ENCODE measurements at places on chromosomes 3 and 15. TPM values are rescaled to one million over a fixed set of nuclear protein-coding genes. Genes with fewer than 3 reads are reported as not detected.

The ESYT3 gene
- total RNA-seq: 0.17 TPM

The PIERCE2 gene
- 6.5 TPM for total RNA-seq

The PEX5L gene
- 0.99 TPM for total RNA-seq

DNA sequence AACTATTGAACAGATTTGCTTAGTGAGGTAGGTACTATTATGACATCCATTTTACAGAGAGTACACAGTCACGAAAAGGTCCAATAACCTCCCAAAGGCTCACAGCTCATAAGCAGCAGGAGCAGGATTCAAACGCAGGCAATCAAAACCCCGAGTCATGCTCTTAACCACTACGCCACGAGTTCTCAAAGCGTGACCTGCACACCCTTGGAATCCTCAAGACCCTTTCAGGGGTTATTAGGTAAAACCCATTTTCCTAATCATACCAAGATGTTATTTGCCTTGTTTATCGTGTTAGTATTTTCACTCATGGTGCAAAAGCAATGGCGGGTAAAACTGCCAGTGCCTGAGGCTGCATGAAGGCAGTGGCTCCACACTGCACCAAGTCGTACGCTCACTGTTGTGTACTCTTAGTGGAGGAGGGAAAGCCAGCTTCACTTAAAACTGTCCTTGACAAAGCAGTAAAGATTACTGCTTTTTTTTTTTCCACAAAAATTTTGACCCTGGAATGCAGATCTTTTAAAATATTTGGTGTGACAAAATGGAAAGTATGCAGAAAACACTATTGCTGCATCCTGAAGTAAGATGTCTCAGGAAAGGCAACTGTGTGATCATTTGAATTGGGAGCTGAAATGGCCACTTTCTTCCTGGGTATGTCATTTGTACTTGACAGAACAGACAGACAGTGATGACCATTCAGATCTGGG is 96.1 kb downstream of the IGF2BP2 start:
- no peak for DNase-seq

GRCh38 chr3:194083637-194084224 is 52.2 kb upstream of the HES1 start:
- DNase-seq: no peak

DNA sequence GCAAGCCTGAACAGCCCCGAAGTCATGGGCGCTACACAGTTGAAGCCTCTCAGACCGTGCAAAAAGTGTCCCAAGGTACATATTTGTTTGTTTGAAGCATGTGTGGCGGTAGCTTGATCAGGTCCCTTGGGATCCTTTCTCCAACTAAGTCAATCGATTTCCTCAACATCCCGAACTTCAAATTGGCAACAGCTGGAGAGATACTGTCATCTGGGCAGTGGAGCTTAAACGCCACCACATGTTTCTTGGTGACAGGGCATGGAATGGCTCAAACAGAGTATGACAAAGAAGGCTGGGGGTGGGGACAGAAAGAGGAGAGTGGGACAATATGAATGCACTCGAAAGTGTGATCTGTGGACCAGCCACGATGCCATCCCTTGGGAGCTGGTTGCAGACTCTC is 84.9 kb upstream of the PSMD6 start:
- no peak for DNase-seq

GRCh38 chr3:162558016-162558415 is 1061.4 kb downstream of the OTOL1 start:
- no peak for DNase-seq

GRCh38 chr3:152430223-152431002 is 161.7 kb downstream of the MBNL1 start:
- no peak for DNase-seq

DNA sequence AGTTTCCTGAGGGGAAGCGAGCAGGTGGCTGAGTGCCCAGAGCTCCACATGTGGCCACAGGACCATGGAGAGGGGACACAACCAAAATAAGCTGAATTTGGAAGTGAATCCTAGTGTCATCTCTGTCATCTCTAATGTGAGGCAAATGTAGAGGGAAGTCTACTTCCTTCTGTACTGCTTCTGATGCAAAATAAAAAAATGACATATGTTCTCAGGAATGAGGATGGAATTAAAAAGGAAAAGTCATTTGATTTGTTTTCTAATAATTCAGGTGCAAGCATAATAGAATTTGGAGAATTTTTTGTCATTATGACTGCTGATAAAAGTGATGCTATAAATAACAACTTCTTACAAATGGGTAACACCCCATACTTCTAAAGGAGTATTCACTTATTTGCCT is 59.5 kb upstream of the POU1F1 start:
- no peak for DNase-seq

- DNase-seq: no peak
These were observed 162.4 kb upstream of the GALNT15 start for GRCh38 chr3:16012086-16012485.

GRCh38 chr15:66489179-66489791 is 8.3 kb downstream of the SNAPC5 start:
- DNase-seq: no peak

DNA sequence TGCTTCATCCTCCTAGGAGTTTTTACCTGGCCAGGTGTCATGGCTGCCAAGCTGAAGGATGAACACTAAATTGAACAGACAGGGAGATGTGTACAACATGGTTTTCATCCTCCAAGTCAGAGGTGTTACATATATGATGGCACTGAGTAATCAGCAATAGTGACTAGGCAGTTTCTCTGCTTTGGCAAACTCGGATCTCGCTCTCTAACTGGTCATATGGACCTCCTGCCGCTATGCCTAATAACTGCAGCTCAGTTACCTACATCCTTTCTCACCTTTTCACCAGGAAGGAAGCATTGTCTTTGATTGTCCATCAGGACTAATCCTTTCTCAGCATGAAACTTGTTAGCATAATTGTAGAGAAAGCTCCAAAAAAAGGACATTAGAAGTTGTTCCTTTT is 175.9 kb upstream of the PLSCR5 start:
- DNase-seq: no peak

DNA sequence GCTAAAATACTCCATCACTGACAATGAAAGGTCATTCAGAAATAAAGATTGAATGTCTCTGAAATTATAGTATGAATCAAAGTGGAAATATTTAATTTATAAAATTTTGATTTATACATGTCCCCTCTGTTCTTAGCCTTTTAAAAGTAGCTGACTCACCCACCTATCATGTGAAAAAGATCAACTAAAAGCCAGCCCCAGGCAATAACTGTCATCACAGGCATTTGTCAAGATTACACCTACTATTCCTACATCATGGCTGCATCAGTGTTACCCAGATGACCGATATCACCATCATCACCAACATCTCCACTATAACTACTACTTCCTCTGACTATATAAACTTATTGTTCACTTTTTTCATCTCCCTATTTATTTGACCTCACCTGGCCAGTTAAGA is 14.3 kb upstream of the PIK3R4 start:
- DNase-seq: no peak

- no peak for DNase-seq
These were observed 157.9 kb upstream of the SLC2A2 start for GRCh38 chr3:171184372-171184771.

DNA sequence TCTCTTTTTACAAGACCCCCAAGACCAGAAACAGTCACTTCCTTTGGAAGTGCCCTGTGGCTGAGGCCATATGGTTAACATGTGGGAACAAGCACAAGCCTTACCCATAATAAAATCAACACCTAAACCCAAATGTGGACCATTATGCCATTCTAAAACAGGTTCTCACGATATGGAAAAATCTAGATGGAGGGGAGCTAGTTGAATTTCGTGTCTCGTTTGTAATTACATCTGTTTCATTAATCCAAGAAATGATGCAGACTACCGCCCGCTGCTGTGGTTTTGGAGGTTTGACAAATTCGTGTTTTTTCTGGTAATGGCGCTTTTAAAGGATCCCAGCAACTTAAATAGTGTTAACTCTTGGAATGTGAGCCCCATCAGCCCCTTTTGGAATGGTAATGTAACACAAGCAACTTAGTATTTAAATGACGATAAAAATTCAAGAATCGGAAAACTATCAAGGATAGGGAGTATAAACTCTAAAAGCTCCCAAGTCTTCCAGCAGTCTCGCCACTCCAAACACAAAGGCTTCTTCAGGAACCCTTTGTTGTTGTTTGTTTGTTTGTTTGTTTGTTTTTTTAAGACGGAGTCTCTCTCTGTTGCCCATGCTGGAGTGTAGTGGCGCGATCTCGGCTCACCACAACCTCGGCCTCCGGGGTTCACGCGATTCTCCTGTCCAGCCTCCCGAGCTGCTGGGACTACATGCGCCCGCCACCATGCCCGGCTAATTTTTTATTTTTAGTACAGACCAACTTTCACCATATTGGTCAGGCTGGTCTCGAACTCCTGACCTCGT is 1.1 kb downstream of the CNBP start:
- no peak for DNase-seq

DNA sequence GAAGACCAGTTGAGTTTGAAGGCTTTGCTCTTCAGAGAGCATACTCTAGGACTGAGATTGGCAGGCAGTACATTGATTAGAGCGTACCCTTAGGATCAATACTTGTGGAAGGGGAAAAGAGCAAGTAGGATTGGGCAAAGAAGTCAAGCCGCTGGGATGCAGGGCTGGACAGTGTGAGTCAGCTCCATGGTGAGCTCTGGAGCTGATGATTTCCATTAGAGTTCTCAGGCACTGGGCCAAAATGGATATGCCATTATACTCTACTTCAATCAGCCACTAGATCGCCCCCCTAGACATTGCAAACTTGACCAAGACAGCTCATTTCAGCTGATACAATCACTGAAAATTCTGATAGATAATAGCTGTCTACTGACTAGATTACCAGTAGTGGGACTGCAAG is 432.7 kb upstream of the ALCAM start:
- DNase-seq: no peak

DNA sequence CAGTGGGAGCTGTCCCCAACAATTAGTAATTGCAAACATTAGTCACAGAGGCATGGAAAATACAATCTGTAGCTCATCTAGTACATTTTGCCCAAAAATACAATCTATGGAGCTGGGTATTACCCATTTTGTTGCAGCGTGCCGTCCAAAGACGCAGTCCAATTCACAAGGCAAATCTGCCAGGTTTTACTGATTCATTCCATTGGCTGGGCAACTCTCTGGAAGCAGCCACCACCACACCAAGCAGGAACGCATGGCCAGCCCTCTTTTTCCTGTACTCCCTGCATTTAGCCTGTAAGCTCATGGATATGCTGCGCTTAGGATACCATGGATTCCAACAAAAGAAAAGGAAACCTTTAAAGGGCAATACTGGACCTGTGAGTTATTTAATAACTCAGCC is 60.5 kb upstream of the ARRDC4 start:
- DNase-seq: no peak

GRCh38 chr15:39736412-39737195 is 46.0 kb downstream of the FSIP1 start:
- DNase-seq: no peak

DNA sequence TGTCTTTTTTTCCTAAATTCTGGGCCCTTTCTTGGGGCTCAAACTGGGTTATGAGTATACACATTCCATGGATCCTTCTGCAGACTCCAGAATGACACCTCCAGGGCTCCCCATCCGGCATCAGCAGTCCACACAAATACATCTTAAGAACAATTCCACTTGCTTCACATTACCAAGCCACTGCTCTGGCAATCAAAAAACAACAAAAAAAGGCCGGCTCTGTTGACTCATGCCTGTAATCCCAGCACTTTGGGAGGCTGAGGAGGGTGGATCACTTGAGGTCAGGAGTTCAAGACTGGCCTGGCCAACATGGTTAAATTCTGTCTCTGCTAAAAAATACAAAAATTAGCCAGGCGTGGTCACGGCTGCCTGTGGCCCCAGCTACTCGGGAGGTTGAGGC is 49.9 kb upstream of the LPP start:
- DNase-seq: no peak

- DNase-seq: peak; percentile 21
These were observed 67.3 kb downstream of the MORC1 start for GRCh38 chr3:109050591-109051167.

All from H4 (cell line).